ENCODE measurements at places on chromosomes 2 and 18.
A peak's percentile ranks its signal among the peaks of the same experiment; 100 is the strongest.

DNA sequence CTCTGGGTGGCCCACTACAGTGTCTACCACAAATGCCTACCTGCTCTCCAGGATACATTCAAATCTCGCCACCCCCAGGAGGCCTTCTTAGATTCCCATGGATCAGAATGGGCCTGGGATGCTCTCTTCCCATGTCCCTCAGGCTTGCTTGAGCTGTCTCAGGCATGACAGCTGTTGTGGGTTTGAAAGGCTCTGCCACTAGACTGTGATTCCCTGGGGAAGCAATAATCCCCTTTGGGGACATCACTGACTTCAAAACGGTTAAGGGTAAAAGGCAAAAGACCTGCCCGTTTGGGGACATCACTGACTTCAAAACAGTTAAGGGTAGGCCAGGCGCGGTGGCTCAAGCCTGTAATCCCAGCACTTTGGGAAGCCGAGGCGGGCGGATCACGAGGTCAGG is 35.8 kb upstream of the ZNF516 start:
- DNase-seq = no peak

- DNase-seq = peak; percentile 92
These were observed 116.2 kb downstream of the SMAD7 start for GRCh38 chr18:48834413-48835031.

GRCh38 chr2:230722207-230722885 is 9.7 kb downstream of the CAB39 start:
- DNase-seq = no peak

DNA sequence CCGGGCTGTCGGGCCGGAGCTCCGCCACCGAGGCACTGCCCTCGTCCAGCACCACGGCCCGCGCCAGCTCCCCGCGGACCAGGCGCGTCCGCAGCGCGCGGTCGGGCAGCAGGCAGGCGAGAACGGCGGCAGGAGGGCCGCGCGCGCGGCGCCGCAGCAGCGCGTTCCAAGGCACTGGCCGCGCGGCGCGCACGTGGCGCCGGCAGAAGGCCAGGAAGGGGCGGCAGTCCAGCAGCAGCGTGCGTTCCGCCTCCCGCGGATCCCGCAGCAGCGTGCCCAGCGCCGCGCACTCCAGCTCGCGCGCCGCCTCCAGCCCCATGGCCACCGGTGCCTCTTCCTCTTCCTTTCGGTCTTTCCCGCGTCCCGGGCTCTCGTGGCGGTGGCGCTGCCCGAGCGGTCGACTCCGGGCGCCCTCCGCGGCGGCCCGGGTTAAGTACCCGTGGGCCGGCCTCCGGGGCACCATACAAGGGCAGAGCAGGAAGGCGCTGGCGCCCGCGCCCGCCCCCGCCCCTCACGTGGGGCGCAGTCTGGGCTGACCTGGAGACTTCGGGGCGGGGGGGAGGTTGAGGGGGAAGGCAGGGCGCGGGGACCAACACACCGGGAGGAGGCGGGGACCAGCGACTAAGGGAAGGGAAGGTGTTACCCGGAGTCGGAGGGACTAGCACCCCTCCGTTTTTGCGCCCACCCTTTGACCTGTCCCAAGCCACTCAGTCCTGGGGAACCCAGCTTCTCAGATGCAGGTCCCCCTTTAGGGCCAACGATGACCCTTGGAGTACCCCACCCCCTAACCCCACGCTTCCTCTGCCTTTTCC is at the start of gene DUSP2:
Gene DUSP2 (minus strand): TSS at position 405 of the 812 bp plus-strand sequence. CDS start 86 bp downstream, at position 319.
- peak; percentile 37 for DNase-seq

DNA sequence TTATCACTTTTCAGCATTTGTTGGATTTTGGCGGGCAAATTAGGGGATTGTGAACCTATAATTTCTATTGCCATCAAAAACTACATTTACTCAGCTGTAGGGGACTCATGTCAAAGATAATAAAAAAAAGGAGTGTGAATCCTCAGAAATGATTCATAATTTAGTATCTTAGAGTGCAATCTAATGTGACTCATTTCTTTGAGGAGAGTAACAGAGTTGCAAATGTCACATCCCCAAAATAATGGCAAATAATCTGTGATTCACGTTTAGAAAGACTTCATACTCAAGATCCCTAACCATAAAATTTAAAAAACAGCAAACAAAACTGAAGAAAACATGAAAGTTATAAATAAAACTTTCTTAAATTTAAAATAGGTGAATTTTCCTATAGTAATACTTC is 373.0 kb downstream of the CDH2 start:
- DNase-seq = no peak

- no peak for DNase-seq
These were observed 167.0 kb upstream of the RPRM start for GRCh38 chr2:153645599-153645998.

DNA sequence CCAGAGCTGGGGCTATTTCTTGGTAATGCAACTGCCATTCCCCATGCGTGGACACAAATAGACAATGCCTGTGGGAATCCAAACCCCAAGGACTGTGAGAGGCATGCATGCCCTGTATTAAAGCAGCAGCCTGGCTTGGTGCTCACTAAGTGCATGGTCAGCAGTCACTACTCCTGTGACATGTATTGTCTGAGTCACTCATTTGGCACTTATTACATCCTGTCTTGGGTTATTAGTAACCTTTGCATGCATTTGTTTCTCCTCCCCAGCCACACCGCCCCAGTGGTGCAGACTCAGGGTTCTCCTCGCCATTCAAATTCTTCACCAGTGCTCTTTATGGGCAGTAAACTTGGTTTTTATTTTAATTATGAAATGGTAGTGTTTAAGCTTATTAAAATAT is 30.2 kb downstream of the PRKCE start:
- peak; percentile 73 for DNase-seq

GRCh38 chr2:189580241-189580651 is 340 bp downstream of the SLC40A1 start:
- DNase-seq = no peak

DNA sequence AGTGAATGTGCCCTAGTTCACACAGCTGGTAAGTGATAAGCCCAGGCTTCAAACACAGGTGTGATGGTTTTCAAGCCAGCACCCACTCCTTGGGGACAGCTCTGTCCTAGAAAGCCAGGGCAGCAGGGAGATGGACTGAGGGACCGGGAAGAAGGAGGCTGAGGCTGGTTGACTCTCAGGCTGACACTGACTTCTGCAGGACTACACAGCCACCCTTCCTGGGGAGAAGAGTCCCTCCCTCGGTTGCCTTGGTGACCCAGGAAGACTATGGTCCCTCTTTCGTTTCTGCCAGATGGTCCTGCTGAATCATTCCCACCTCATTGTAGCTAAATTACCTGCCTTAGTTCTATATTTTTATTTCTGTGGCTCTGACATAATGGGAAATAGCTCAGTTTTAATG is 11.3 kb upstream of the FSHR start:
- no peak for DNase-seq

DNA sequence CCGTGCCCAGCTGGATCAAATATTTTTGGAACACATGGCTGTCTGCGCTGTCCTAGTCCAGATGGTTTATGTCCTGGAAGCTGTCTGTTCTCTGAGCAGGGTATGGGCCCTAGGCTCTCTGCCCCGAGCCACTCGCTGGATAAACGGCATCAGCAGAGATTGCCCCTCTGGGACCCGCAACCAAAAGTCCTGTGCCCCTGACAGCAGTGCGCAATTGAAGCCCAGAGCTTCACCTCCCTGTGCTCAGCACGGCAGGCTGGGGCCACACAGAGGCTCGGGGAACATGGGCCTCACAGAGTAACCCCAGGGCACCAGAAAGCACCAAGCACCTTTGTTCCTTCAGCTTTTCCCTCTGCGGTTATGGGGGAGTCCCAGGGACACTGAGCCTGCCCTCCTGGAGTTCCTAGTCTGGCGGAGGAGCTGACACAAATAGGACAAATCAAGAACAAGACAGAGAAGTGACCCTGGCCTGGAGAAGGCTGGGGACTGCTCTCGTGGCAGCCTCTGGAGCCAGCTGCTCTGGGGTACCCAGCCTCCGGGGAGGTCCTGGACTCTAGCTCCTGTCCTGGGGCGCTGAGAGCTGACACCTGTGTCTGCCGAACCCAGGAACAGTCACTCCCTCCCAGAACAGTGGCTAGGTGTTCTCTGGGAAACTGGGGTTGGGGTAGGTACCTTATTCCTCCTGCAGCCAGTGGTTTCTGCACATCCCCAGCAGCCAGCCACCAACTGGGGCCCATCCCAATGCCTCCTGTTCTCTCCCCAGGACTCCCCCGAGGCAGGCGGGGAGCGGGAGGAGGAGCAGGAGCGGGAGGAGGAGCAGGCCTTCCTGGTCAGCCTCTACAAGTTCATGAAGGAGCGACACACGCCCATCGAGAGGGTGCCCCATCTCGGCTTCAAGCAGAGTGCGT is 12.3 kb downstream of the ARID5A start:
- DNase-seq = no peak

GRCh38 chr2:230863031-230863430 is 1.7 kb upstream of the ITM2C start:
- no peak for DNase-seq

- no peak for DNase-seq
These were observed 140.0 kb upstream of the SERTAD2 start for GRCh38 chr2:64793701-64794100.

- DNase-seq = no peak
These were observed 57.3 kb upstream of the SULT1C3 start for GRCh38 chr2:108182489-108182888.

DNA sequence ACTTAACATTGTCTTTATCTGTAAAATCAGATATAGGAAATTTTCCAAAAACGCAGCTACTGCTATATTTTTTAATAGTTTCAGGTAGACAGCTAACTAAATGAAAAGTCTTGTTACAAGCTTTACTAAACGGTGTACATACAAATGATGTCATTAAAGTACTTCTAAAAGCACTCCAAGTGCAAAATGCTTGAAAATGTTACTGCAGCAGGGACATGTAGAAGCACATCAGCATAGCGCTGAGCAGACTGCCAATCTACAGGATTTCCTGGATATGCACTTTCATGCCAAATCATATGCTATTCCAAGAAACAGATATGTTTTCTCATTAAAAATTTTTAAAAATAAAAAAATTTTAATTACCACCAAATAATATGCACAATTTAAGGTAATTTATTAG is 61.7 kb downstream of the SMAD2 start:
- DNase-seq = no peak

GRCh38 chr2:160110674-160111239 is 48.3 kb upstream of the PLA2R1 start:
- no peak for DNase-seq

- DNase-seq = no peak
These were observed 235.3 kb downstream of the ZNF516 start for GRCh38 chr18:76259711-76260110.

DNA sequence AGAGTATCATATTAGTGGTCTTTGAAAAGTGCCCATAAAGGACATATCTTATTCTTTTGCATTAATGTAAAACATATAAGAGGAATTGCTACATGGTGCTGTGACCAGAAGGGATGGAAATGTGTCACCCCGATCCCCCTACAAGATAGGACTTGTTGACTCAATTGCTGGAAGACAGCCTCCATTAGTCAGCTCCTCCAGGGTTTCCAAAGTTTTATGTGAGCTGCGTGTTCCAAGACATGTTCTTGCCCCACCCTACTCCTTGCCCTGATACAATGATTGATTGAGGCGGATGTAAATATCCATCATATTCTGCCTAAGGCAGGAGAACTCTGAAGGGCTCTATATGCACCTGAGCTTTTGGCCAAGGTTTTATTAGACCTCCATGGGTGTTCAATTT is 541.0 kb upstream of the ZEB2 start:
- DNase-seq = no peak

DNA sequence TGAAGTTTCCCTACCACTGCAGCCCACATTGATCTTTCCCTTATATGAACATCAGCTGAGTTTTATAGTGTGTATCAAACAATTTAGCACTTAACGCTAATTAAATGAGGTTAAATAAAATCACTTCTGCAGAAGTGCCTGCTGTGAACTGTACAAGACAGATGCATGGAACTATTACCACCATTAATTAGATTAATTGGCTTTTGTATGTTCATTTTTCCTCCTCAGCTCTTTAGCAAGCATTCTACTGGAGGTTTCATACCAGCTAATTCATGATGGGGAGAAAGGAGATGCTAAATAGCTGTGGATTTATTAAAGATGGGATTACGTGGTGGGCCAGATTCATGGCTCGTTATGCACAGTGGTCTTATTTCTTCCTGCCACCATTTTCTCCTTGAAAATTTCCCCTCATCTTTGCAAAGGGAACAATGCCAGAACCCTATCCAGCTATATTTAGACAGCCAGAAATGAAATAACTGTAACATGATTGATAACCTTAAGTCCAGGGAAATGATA is 96.7 kb downstream of the CNTNAP5 start:
- no peak for DNase-seq
